ENCODE measurements at places on chromosomes 11 and 22. TPM values are rescaled to one million over a fixed set of nuclear protein-coding genes. Genes with fewer than 3 reads are reported as not detected.
A peak's percentile ranks its signal among the peaks of the same experiment; 100 is the strongest.

- peak; percentile 15 for DNase-seq
Observed at GRCh38 chr22:22855617-22856308, 31.9 kb upstream of the IGLL5 start.

DNA sequence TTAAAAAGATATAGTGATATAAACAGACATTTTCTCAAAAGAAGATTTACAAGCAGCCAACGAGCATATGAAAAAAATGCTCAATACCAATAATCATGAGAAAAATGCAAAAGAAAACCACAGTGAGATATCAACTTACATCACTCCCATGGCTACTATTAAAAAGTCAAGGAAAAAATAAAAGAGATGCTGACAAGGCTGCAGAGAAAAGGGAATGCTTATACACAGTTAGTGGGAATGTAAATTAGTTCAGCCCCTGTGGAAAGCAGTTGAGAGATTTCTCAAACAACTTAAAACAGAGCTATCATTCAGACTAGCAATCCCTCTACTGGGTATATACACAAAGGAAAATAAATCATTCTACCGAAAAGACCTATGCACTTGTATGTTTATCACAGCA, 97.1 kb upstream of the CARD18 start:
- DNase-seq: no peak

DNA sequence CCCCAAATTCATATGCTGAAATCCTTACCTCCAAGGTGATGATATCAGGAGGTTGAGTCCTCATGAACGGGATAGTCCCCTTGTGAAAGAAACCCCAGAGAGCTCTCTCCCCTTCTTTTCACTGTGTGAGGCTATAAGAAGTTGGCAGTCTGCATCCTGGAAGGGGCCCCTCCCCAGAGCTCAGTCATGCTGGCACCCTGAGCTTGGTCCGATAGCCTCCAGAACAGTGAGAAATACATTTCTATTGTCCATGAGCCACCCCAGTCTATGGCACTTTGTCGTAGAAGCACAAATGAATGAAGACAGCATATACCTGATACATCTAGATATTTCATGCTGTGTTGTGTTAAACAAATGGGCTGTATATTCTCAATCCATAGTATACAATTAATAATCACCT, 81.1 kb upstream of the CRTAM start:
- DNase-seq: no peak

The MYRF gene
- 1.9 TPM for total RNA-seq

The YAP1 gene
- 19.3 TPM for total RNA-seq

Data from MG63 (cell line).